ENCODE measurements at places on chromosomes 4 and X. TPM values are rescaled to one million over a fixed set of nuclear protein-coding genes. Genes with fewer than 3 reads are reported as not detected.
A peak's percentile ranks its signal among the peaks of the same experiment; 100 is the strongest.

Gene F11
- total RNA-seq = not detected

DNA sequence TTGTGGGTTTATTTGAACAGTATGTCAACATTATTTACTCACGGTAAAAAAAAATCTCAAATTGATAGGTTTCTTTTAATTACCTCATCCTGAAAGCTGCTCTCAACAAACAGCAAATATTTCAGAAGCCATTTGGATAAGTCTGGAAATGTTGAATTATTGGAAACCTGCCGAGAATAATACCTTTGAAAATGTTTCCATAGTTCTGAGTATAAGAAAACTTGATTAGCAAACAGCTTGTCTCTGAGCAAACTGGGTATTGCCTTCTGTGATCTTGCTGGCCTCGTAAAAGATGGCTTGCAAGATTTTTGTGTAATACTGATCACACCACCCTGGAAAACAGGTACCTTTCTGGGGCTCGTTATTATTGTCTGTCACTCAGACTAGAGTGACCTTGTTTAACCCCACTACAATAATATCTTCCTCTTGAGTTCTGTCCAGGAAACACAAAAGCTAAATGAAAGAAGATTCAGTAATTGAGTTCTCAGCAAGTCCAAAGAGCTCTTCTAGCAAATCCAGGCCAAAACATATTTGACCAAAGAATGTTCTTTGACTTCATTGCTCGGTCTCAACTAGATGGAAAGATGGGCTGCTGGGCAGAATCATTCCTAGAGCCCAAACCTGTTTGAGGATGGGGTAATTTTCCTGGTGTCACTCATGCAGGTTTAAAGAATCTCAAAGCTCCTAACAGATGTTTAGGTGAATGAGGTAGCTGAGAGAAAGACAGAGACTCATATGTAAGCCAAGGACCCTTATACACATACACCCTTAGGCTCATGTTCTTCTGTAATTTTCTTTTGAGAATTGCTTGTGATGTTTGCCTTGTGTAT lies 255.6 kb upstream of the JADE1 start:
- peaks cover 41% of the 10 kb centered on the region for H3K4me1 ChIP-seq
- DNase-seq = no peak
- peaks cover 2% of the 10 kb centered on the region for H3K36me3 ChIP-seq

DNA sequence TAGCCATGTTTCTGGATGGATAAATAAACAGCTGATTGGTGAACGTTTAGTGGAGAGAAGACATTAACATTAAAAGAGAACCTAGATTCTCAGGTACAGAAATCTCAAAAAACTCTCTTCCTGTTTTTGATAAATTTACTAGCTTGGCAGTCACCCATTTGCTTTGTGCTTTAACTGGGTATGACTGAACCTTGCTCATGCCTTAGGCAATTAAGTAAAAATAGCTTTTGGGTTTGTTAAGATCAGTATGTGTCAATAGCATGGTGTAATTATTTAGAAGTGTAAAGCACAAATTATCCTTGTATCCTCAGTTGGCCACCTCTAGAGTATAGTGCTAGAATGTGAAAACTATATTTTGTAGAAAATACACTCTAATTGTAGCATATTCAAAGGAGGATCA lies 200.0 kb downstream of the CFAP299 start:
- peaks cover 20% of the 10 kb centered on the region for H3K27me3 ChIP-seq
- no peak overlapping the region for H3K27ac ChIP-seq
- DNase-seq = no peak

Gene ESX1
- total RNA-seq = not detected

- no peak overlapping the region for H3K27ac ChIP-seq
- no peak for DNase-seq
- H3K27me3 ChIP-seq = no peaks in the 10 kb centered on the region
- no peak overlapping the region for H3K4me3 ChIP-seq
- no peaks in the 10 kb centered on the region for H3K4me1 ChIP-seq
These were observed 479.5 kb upstream of the HS3ST1 start for GRCh38 chr4:11908205-11908604.

Gene SLC30A9
- 51.5 TPM for total RNA-seq

Gene XKRX
- not detected for total RNA-seq

DNA sequence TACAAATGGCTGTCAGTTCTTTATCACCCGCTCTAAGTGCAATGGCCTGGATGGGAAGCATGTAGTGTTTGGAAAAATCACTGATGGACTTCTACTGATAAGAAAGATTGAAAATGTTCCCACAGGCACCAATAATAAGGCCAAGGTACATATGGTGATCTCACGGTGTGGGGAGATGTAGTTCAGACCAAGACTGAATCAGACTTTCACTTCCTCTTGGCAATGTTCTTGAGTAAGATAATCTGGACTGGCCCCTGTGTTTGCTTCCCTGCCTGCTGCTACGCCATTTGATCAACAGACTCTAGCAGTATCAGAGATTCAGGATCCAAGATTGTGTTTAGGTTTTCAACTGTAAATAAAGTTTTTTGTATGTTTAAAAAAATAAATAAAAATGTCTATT lies 682.2 kb upstream of the AMOT start:
- no peaks in the 10 kb centered on the region for H3K4me1 ChIP-seq
- H3K36me3 ChIP-seq = no peaks in the 10 kb centered on the region
- no peaks in the 10 kb centered on the region for H3K27me3 ChIP-seq
- no peak overlapping the region for H3K4me3 ChIP-seq
- no peak overlapping the region for H3K27ac ChIP-seq

GRCh38 chr4:145828802-145829485 lies 109.7 kb downstream of the ZNF827 start:
- peak overlapping the region; percentile 86 for H3K27ac ChIP-seq
- H3K36me3 ChIP-seq = peaks cover 10% of the 10 kb centered on the region
- no peak overlapping the region for H3K4me3 ChIP-seq
- peaks cover 15% of the 10 kb centered on the region for H3K4me1 ChIP-seq

Gene NAA15
- 36.8 TPM for total RNA-seq

Gene CT45A10
- total RNA-seq = not detected

DNA sequence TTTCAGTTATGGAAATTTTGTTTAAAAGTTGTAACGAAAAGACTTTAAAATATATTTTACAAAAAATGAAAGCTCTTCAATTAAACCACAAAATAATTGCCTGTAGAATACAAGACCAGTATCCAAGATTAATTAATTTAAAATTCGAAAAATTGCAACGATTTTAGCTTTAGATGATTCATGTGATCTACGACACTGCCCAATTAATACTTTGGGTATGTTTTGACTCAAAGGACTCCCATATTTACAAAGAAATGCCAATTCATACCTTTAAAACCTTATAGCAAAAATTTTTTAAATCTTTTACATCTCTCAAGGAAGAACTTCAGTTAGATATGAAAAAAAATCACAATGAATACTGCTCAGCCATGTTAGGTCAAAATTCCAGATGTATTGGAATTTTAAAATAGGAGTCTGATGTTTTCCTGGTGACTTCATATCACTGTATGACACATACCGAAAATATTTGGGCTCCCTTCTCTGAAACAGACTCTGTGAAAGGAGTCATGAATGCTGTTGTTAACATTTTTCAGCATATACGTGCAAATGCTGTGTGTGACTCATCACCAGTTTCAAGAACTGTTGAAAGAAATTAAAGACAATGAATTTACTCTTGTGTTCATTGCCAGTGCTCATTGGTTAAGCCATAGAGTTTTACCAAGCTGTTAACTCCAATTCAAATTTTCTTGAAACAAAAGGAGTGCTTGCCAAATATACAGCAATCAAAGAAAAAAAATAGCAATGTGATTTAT lies 13.8 kb upstream of the SMS start:
- peaks cover 60% of the 10 kb centered on the region for H3K4me1 ChIP-seq
- H3K27me3 ChIP-seq = no peaks in the 10 kb centered on the region
- no peak for DNase-seq
- no peaks in the 10 kb centered on the region for H3K36me3 ChIP-seq

Gene CD38
- total RNA-seq = not detected

Gene HSFX1
- total RNA-seq = 2.1 TPM

GRCh38 chr4:88018466-88018865 lies 11.0 kb downstream of the PKD2 start:
- peak overlapping the region; percentile 77 for H3K27ac ChIP-seq
- no peak overlapping the region for H3K4me3 ChIP-seq
- DNase-seq = no peak
- H3K27me3 ChIP-seq = no peaks in the 10 kb centered on the region

DNA sequence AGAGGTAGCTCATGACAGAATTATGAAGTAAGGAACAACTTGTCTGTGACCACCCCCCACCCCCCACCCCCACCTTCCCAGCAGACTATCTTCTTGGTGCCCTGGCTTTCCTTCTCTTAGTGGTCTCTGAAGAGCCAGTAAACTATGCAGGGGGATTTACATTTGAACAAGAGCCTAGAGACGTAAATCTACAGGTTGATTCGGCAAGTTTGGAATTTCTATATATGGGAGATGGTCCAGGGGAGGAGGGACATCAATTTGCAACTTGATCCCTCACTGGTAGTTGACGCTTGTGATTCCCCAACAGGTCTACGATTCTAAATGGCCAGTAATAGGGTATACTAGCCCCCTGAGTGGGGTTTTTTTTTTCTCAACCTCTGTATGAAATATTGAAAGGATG lies 36.7 kb downstream of the IL13RA1 start:
- H3K4me3 ChIP-seq = no peak overlapping the region
- no peak overlapping the region for H3K27ac ChIP-seq
- no peaks in the 10 kb centered on the region for H3K4me1 ChIP-seq
- peaks cover 3% of the 10 kb centered on the region for H3K36me3 ChIP-seq
- H3K27me3 ChIP-seq = no peaks in the 10 kb centered on the region
- DNase-seq = no peak
